ENCODE measurements at places on chromosomes 7 and 10.

GRCh38 chr7:128067983-128068382 lies 36.7 kb upstream of the LRRC4 start:
- DNase-seq = no peak

DNA sequence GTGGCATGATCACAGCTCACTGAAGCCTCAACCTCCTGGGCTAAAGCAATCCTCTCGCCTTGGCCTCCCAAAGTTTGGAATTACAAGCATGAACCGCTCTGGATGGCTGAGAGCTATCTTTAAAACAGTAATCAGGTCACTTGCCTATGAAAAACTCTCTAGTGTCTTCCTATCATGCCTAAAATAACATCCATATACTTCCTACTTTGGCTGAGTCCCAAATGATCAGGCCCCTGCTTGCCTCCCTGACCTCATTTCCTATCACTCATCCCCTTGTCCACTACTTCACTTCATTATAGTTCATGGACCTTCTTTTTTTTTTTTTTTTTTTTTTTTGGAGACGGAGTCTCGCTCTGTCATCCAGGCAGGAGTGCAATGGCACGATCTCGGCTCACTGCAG lies 28.0 kb downstream of the SEPTIN7 start:
- no peak for DNase-seq

GRCh38 chr10:13717936-13718772 lies 131.4 kb downstream of the PRPF18 start:
- peak; percentile 92 for DNase-seq

DNA sequence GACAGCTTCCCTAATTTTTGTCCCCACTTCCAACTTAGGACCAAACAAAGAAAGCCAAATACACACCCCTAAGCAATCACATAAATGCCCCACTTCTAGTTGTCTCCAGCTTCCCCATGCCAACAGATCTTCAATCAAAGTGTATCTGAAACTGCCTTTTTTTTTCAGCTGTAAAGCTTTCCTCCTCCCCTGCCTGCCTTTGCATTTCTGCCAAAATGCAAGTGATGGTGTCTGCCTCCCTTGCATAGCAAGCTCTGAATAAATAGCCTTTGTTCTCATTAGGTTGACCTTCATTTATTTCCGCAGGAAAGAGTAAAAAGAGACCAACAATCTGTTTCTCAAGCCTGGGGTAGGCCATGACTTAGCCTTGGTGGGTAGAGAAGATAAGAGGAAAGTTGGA lies 459.4 kb downstream of the GPAM start:
- no peak for DNase-seq

DNA sequence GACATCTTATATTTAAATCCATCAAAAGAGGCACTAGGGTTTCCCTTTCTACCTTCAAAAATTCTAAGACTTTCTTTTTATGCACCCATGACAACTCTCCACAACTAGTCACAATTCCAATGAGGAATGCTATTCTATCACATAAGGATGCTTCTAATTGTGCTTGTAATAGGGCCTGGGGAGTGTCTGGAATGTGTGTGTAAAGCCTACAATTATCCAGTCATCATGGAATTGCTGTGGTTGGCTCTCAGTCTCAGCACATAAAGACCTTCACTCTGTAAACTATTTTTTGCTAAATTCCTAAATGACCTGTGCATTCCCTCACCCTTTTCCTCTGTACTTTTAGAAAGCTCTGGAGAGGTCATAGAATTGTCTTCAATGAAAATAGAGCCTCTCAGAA lies 86.7 kb downstream of the EPDR1 start:
- DNase-seq = no peak

- DNase-seq = no peak
Measured at GRCh38 chr10:71923138-71923692, 41.0 kb upstream of the CHST3 start.

- no peak for DNase-seq
Measured at GRCh38 chr7:30707391-30708357, 25.4 kb upstream of the CRHR2 start.

- peak; percentile 36 for DNase-seq
Measured at GRCh38 chr7:43501870-43502269, 81.0 kb upstream of the STK17A start.

GRCh38 chr7:155357573-155358041 lies 59.9 kb downstream of the INSIG1 start:
- peak; percentile 81 for DNase-seq

- no peak for DNase-seq
Measured at GRCh38 chr10:89367529-89367928, 10.3 kb upstream of the IFIT1B start.

DNA sequence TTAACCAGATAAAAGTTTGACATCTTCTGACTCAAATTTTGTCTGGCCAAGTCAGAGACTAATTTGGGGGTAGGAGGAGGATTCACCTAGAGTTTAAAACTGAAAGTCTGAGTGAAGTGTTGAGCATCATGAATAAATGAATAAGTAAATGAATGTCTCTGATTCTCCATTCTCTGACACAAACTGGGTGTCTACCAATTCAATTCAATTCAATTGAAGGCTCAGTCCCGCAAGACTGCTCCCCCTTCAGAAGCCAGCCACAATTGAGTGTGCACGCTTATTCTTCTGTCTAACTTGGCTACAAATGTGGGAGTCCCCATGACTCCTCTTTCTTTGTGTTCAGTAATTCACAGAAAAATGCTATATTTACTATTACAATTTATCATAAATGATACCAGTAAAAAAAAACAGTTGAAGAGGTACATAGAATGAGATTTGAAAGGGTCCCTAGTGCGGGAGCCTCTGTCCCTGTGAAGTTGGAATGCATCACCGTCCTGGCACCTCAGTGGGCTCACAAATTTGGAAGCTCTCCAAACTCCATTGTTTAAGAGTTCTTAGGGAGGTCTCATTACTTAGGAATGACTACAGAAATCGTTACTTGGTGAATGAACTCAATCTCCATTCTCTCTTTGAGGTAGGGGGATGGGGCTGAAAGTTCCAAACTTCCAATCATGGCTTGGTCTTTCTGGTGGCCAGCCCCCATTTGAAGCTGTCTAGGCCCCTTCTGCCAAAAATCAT lies 243.7 kb upstream of the PHYHIPL start:
- no peak for DNase-seq

- DNase-seq = no peak
Measured at GRCh38 chr7:140671966-140672365, 779 bp upstream of the ADCK2 start.

- no peak for DNase-seq
Measured at GRCh38 chr10:132602614-132603013, 65.0 kb downstream of the INPP5A start.

DNA sequence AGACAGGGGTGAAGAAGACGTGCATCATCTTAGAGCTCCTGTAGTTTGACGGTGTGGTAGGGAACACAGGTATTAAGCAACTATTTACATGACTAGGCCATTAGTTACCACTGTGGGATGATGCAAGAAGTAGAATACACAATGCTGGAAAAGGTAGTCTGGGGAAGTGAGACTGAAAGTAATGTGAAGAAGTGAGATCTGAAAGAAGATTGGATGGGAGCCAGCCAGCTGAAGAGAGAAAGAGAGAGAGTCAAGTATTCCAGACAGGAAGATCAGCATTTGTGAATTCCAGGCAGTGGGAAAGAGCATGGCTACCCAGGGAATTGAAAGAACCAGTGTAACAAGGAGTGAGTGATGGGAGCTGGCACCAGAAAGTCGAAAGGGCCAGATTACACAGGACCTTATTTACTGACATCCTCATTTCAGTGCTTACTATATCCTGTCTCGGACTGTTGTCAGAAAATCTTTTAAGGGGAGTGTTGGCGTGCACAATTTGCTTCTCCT lies 4.0 kb upstream of the CFAP58 start:
- peak; percentile 79 for DNase-seq

DNA sequence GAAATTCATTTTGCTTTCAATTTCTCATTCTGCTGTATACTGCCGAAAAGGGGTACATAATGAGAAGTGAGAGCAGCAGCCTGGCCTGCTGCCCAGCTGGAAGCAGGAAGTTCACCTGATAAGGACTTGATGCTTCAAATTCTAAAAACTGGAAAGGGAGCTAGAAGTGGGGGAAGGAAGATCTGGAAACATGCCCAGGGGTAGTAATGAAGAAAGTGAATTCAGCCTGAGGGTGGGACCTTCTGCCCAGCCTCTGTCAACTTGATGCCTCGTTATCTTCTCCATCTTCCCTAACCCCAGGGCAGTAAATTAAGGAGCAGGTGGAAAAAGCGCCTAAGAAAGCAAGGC lies 69.4 kb downstream of the ARMH3 start:
- DNase-seq = no peak

- DNase-seq = peak; percentile 20
Measured at GRCh38 chr7:3309140-3309539, 8.1 kb downstream of the SDK1 start.
